ENCODE measurements at places on chromosomes 4 and X.

GRCh38 chr4:17523662-17524061 is 8.7 kb downstream of the CLRN2 start:
- no peak for DNase-seq

GRCh38 chr4:148651991-148652390 is 209.8 kb upstream of the NR3C2 start:
- peak; percentile 3 for DNase-seq

GRCh38 chrX:13081395-13082205 is 37.2 kb upstream of the FAM9C start:
- no peak for DNase-seq

- DNase-seq, result no peak
These were observed 139.6 kb downstream of the DCLK2 start for GRCh38 chr4:150217808-150218207.

- no peak for DNase-seq
These were observed 118.5 kb downstream of the CFAP299 start for GRCh38 chr4:80454040-80454439.

- DNase-seq, result no peak
These were observed 7.3 kb downstream of the ZNF280C start for GRCh38 chrX:130261296-130261893.

- DNase-seq, result no peak
These were observed 1685.3 kb downstream of the STIM2 start for GRCh38 chr4:28545986-28546385.

DNA sequence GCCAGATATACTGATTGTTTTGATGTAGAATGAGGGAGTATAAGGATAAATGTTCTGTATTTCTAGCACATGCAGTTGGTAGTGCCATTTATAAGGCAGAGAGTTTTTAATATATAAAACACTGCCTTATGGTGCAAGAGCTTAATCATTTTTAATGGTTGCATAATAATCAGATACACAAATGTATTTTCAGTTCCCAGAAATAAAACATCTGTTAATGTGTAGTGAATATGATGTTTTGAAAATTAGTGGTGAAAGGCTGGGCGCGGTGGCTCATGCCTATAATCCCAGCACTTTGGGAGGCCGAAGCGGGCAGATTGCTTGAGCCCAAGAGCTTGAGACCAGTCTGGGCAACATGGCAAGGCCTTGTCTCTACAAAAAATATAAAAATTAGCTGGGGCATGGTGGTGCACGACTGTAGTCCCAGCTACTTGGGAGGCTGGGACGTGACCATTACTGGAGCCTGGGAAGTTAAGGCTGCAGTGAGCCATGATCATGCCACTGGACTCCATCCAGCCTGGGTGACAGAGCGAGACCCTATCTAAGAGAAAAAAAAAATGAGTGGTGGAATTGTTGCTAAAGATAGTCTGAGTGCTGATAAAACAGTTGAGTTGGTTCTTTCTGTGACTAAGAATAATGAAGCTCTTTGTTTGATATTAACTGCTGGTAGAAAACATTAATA is 29.3 kb downstream of the CLCN3 start:
- DNase-seq, result no peak

GRCh38 chr4:115433491-115433890 is 320.1 kb upstream of the NDST4 start:
- no peak for DNase-seq

GRCh38 chr4:188332265-188332664 is 193.0 kb downstream of the TRIML1 start:
- no peak for DNase-seq

- no peak for DNase-seq
These were observed 2.2 kb downstream of the FBXO8 start for GRCh38 chr4:174281182-174281737.

DNA sequence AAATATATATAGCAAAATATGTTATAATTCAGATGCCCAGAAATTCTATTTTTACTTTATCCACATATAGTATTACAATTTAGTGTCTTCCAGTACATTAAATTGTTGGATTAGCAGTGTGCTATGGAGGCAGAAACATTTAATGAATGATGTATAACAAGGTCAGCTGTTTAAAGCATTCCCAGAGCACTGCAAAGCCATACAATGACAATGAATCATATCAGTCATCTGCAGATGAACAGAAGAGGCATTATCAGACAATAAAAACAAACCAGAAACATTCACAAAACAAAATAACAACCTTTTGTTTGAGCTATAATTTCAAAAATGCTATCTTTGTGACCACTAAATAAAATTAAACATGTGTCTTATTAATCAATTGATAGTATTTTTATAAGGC is 524.2 kb downstream of the FAT4 start:
- no peak for DNase-seq

- no peak for DNase-seq
These were observed 56.3 kb upstream of the HPSE start for GRCh38 chr4:83390944-83391343.

GRCh38 chrX:12352922-12353321 is 214.6 kb downstream of the FRMPD4 start:
- no peak for DNase-seq

- DNase-seq, result no peak
These were observed 175.6 kb downstream of the RELL1 start for GRCh38 chr4:37510626-37511025.

- DNase-seq, result peak; percentile 25
These were observed 526.5 kb downstream of the TRIML1 start for GRCh38 chr4:188665491-188666457.

DNA sequence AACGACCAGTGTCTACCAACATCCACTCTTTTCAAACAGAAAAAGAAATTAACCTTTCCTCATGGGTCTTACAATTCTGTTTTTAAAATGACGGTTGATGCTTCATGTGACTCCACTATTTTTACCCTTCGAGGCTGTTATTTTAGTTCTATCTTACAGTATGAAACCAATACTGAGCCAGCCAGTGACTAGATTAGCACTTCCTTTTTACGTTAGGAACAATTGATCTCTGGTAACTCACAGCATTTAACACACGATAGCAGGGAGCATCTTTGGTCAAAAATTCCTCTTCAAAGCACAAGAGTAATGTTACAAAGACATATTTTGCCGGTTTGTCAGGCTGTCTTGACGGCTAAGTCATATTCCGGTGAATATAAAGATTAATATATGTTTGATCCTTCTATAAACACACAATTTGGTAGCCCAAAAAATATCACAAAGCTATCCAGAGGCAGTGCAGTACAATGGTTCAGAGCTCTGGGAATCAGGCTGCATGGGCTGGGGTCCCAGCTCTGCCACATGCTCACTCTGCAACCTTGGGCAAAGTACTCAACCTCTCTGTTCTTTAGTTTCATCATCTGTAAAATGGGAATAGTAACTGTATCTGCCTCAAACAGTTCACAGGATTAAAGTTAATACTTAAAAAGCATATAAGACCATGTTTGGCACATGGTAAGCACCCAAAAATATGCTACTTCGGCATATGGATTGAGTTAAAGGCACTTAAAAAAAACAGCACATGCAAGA is 62.9 kb upstream of the TXK start:
- no peak for DNase-seq

DNA sequence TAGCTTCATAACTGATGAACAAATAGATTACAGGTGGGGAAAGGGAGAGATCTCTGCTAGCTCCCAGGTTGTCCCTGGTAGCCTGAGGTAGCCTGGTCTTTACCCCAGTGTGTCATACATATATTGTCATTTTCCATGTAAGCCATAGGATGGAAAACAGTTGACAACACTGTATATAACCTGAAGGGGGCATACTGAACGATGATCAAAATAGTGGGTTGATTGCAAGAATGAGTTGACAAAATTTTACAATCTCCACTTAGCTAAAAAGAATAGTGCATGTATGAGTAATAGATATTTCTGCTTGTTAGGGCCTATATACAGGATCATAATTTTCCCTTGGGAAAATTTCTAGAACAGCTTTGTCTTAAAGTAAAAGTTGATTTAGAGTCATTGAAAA is 304.1 kb upstream of the HAND2 start:
- DNase-seq, result no peak

GRCh38 chr4:82551734-82552133 is 10.1 kb downstream of the TMEM150C start:
- no peak for DNase-seq

- DNase-seq, result no peak
These were observed 1989.0 kb downstream of the C4orf33 start for GRCh38 chr4:131084997-131085396.

DNA sequence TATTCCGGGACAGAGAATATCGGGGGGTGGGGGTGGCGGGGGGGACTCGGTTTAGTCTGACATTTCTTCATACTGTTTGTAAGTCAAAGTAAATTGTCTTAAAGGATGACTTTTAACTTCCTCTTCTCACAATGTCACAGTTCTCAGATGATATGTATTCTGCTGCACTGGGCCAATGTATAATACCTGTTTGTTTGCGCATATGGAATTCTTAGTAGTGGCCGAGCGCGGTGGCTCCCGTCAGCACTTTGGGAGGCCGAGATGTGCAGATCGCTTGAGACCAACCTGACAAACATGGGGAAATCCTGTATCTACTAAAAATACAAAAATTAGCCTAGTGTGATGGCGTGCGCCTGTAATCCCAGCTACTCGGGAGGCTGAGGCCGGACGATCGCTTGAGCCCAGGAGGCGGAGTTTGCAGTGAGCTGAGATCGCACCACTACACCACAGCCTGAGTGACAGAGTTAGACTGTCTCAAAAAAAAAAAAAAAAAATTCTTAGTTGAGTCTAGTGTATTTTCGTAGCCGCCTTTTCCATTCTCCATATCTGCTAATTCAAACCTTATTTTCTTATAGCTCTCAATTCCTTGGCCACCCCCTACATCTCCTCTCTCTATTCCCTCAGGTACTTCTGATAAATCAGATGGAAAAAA is 851 bp downstream of the POLR2B start:
- DNase-seq, result peak; percentile 37

- DNase-seq, result peak; percentile 24
These were observed 211.7 kb upstream of the AGTR2 start for GRCh38 chrX:115958687-115959359.

- no peak for DNase-seq
These were observed 36.5 kb downstream of the ERVMER34-1 start for GRCh38 chr4:52714597-52715254.

DNA sequence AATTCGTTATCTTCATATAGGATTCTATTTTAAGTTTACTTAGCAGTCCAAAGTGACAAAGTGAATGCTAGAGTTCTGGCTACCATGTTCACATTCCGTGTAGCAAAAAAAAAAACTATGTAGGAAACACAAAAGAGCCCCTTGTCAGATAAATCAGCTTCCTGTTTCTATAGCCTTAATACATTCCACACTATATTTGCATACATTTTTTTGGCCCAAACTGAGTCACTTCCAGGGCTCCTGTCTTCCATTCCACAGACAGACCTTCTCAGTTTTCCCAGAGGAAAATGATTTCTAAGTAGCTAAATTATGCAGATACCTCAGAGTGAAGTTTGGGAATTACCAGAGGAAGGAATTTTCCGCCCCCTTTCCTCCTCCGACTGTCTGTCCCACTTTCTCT is 841.9 kb upstream of the HS3ST1 start:
- DNase-seq, result no peak

DNA sequence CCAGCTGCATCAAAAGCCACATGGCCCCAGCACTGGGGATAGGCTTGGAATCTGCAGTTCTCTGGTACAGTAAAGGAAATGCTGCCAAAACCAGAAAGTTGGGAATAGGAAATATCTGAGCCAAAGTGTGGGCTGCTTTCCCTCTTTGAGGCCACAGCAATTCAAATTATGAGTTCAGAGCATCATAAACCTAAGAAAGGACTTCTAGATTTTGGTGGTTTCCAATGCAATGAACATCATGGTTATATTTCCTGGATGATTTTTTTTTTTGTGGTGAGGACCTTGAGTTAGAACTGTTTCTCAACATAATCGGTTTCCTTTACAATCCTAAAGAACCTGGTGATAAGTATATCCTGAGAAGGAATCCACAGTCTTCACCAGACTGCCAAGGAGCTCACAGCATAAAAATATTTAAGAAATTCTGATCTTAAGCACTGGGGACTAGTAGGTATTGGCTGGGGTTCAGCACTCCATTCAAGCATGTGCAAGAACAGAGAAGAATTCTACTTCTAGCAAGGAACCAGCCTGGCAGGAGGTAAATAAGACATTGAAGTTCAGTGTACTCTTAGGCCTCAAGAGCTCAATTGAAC is 29.8 kb upstream of the ARHGAP24 start:
- no peak for DNase-seq

GRCh38 chrX:139120760-139121159 is 409.2 kb upstream of the FGF13 start:
- no peak for DNase-seq

GRCh38 chr4:174592256-174592984 is 70.1 kb upstream of the HPGD start:
- no peak for DNase-seq

DNA sequence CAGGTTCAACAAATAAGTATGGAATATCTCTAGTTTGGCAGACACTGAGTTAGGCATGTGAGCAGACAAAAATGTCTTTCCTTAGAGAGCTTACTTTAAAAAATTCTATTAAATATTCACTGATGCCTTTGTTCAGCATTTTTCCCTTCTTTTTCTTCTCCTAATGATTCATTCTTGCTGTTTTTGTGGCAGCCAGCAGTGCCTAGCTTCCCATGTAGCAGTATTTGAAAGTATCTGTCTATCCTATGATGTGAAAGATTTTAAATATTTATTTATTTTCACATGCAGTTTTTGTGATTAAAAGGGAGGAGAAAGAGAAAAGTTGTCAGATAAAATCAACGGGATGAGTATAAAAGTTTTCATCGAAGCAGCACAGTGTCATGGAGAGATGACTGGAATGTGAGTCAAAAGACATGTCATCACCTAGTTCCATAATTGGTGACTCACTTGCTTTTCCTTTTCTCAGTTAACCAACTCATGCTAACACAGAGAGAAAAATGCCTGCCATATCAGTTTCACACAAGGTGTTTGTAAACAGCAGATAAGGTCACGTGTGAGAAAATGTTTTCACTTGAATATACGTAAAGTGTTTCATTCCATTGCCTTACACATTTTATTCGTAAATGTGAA is 69.8 kb downstream of the BMPR1B start:
- DNase-seq, result no peak

Data from neural progenitor cell (in vitro differentiated cells).